ENCODE measurements at places on chromosomes 1 and 21.

DNA sequence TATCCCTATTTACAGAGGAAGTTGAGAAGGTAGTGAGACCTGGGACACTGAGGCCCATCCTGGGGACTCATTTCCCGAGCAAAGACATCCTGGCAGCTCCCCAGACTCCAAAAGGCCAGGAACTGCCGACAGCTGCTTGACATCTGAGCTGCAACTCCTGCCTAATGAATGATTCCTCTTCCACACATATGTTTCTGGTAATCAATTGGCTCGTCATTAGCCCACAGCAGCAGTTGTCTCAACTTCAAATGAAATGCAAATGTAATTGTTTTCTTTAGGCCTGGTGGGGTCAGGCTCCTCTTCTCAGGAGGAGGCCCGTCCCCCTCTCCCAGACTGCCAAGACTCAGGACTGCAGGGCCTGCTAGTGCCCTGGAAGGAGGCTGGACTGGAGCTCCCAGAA lies 61.8 kb upstream of the DISP3 start:
- no peak for DNase-seq

- no peak for DNase-seq
These were observed 421.5 kb upstream of the USP24 start for GRCh38 chr1:55636696-55637095.

DNA sequence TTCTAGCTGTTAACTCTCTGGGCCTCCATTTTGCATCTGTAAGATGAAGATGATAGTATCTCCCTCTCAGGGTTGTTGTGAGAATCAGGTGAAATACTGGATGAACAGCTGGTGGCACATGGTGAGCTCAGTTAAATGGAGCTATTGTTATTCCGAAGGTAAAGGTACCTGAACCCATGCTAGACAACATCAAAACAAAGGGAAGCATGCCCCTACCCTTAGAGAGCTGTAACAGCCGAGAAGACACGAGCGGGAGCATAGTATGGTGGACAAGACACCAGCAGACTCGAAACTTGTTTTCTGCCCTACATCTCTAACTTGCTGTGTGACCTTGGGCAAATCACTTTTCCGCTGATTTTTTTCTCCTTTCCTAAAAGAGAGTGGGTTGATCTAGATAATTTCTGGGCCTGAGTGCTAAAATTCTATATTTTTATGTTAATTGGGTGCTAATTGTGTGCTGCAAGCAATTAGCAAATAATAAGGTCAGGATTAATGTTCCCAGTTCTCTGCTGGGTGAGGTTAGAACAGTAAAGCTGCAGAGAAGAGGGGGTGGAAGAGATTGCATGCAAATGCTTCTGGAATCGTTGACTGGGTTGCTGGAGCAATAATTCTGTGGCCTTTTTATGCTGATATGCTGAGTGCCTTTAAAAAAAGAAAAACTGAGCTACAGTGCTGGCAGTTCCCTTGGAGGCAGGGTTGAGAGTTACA lies 10.8 kb downstream of the TMEM200B start:
- no peak for DNase-seq

DNA sequence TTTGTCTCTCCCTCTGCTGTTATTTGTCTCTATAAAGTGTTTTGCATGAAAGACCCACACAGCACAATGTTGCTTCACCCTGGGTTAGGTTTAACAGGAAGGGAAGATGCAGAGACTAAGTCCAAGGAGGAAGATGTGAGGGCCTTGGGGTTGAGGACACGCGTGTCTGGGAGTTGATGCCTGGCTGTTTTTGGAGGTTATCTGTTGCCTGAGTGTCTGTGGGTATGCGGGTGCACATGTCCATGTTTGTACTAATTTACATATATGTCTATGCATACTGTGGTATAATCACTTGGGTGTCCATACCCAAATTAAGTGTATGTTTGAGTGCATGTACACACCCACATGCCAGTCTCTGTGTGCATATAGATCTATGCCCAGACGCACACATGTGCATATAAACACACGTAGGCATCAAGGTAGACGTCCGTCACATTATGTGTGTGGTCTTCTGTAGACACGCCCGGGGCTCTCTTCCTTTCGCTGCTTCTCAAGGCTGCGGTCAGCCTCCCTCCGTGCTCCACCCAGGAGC lies 962 bp upstream of the MAN1C1 start:
- DNase-seq = no peak

DNA sequence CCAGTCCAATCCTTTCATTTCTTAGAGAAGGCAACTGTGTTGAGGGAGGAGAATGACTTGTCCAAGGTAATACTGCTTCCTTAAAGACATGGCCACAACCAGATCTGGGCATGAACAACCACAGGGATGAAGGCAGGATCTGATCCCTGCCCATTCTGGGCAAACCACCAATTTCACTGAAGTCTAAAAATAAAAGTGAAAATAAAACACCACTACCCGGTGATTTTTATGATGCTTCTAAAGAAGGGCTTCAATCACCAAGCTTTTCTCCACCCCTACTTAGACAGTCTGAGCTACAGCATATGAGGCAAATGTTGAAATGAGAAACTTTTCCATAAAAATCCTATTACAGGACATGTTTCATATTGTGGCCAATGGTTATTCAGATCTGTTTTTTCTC lies 133.0 kb downstream of the PTPN14 start:
- peak; percentile 43 for DNase-seq

DNA sequence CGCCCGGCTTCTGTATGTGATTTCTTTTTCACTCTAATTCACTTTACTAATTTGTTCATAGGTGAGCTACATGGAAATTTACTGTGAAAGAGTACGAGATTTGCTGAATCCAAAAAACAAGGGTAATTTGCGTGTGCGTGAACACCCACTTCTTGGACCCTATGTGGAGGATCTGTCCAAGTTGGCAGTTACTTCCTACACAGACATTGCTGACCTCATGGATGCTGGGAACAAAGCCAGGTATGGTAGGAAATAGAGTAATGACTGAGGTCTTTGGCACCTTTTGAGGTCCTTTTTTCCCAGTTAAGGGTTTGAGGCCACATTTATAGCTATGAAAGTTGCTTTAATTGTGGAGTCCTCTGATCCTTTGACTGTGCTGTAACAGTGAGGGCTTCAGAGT lies 56.9 kb downstream of the KIF1B start:
- DNase-seq = peak; percentile 23

- DNase-seq = no peak
These were observed 116.8 kb upstream of the L1TD1 start for GRCh38 chr1:62077821-62078220.

GRCh38 chr1:236535662-236536161 lies 11.9 kb downstream of the LGALS8 start:
- no peak for DNase-seq

DNA sequence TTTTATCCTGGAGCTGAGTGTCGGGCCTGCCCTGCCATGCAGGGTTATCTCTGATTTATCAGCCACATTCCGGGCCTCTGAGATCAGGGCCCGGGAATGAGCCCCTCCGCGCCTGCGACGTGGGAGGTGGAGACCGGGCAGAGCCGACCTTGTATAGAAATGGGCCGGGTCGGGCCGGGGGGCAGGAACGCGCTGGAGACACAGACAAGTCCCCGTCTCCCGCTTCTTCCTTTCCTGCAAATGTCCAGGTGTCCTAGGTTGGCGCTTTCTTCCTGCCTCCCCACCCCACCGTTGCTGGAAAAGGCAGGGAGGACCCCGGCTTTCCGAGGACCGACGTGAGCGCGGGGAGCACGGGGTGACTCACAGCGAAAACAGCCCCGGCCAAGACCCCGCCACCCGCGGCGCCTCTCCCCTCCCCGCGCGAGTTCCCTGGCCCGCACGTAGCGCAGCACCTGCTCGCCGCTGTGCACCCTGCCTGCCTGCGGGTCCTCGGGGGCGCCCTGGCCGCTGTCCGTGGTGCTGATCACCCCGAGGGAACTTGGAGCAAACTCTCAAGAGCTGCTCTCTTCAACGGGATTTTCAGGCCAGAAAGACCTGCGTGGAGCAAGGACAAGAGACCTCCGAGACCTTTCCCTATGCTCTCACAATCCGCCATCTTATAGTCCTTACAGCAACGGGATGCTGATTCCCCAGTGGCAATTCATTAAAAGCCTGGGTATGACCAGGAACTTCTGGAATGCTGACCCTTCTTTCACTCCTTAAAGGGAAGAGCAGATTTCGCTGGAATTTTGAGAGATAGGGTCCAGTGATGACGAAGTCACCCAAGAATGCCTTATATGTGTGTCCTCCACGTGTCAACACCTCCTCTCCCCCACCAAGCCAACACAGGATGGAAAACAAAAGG lies 475 bp upstream of the NPPB start:
- DNase-seq = peak; percentile 59

- peak; percentile 11 for DNase-seq
These were observed 120.0 kb upstream of the RRP15 start for GRCh38 chr1:218164930-218165700.

- DNase-seq = no peak
These were observed 792.3 kb upstream of the ADAMTS5 start for GRCh38 chr21:27759091-27759659.

DNA sequence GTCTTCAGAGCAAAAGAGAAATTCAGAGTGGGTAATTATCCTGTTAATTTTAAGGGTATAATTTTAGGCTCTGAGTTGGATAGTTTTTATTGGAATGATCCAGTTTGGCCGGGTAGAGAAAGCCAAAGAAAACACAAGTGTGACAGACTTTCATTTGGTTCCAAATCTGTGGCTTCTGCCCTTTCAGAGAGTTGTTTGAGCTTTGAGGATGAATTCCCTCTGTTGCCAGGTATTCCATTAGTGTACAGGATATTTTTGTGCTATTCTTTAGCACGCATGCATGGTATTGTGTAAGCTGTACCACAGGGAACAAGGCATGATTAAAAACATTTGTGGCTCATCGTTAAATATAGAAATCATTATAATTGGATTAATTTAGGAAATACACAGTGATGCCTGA lies 384.4 kb downstream of the ADGRL2 start:
- no peak for DNase-seq

- DNase-seq = no peak
These were observed 37.1 kb upstream of the CAP1 start for GRCh38 chr1:40003156-40004093.

DNA sequence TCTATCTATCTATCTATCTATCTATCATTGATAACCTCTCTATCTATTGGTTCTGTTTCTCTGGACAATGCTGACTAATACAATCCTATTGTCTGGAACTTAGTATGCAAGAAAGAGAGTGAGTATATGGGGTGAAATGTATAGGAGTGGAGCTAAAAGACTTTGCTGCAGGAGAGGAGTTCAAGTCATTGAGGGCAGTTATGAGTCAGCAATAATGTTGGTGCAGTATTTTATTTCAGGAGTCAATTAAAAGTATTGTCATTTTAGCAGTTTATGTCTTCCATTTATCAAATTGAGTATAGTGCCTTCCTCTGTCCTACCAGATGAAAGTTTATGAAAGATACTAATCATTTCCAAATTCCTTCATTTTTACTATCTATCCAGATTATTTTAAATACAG lies 55.8 kb downstream of the MAP3K7CL start:
- DNase-seq = no peak

GRCh38 chr1:21868941-21869454 lies 56.9 kb downstream of the LDLRAD2 start:
- DNase-seq = no peak

GRCh38 chr1:42832641-42833240 lies 13.7 kb upstream of the ZNF691 start:
- DNase-seq = no peak

DNA sequence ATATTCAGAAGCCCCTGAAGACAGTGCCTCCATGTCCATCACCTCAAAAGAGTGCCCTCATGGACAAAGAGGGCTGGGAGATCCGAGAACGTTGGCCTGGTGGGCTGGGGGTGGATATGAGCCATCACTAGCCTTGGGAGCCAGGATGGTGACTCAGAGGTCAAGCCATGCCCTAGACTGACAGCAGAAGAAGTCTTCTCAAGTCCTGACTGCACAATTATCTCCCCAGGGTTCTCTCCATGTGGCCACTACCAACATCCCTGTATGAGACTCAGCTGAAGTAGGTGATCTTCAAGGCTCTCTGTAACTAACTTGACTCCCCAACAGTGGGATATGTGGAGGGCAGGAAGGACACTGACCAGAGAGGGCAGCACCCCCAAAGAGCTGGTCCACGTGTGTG lies 7.1 kb upstream of the USF1 start:
- DNase-seq = no peak

- DNase-seq = no peak
These were observed 38.0 kb upstream of the ACTRT2 start for GRCh38 chr1:2983319-2983705.

GRCh38 chr1:14780271-14780670 lies 181.8 kb downstream of the KAZN start:
- DNase-seq = no peak

- no peak for DNase-seq
These were observed 35.2 kb upstream of the LRP8 start for GRCh38 chr1:53362851-53363642.

DNA sequence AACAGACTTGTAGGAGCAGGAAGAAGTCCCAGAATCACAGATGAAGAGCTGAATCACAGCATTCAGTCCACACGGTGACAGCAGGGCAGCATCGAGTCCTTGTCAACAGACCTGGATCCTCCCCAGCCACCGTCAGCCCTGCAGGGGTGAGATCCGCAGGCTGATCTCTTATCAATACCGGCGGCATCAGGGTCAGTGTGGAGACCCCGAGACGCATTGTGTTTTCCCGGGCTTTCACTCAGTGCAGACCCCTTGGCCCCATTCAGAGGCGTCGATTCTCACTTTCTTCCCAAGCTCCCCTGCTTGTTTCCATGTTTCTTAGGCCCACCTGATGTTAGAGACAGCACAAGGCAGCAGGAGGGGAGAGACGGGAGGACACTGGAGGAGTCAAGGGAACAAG lies 609.6 kb downstream of the PTPRU start:
- no peak for DNase-seq

DNA sequence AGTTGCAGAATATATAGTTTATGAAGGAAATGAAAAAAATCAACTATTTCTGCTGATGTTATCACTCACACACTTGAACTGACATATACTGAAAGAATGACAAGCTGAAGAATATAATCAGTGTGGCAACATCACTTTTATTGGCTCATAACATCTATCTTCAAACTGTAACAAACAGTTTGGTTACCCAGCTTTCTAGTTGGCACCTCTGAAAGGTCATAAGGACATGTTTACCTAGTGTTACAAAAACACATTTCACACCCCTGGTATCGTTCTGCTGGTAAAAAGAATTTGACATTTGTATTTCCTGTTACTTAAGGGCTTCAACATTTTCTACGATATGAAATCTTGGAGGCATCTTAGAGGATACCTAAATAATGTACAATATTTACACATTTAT lies 1267.0 kb upstream of the NCAM2 start:
- DNase-seq = no peak
